Stimulated activated CD4-positive, alpha-beta T cell treated with anti-CD3 and anti-CD28 coated beads, Interleukin-1b, Interleukin-23, amount 100 ng/mL, for 4 hours (primary cell): ENCODE measurements at places on chromosomes 3 and 15.

DNA sequence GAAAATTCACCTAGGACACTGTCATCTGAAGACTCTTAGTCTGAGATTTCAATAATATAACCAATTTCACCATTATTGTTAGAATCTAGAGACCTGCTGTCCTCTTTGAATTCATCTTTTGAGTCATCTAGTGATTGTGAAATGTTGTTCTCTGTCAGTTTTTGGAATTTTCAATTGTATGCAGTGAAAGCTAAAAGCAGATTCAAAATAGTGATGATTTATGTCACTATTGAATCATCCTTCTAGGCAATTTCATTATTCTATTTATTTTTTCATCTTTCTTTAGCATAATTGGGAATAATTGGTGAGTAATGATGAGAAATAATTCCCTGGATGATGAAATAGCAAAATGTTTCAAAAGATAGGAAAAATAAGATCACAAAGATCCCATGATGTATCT lies 101.7 kb upstream of the EIF1B start:
- DNase-seq = no peak

DNA sequence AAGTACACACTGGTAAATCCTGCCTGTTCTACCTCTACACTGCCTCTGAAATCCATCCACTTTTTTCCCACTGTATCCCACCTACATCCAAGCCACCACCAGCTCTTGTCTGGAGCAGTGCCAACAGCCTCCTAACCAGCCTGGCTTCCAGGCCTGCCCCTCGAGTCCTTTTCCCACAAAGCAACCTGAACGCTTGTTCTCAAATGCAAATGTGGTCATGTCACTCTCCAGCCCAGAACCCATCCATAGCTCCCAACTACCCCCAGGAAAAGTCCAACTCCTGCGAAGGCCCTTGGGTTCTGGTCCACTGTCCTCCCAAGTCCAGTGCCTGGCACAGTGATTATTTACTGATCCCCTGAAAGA lies 83.8 kb downstream of the SEMA5B start:
- DNase-seq = no peak

- DNase-seq = no peak
Measured at GRCh38 chr3:112134335-112135124, 1.5 kb upstream of the GCSAM start.

- DNase-seq = peak; percentile 6
Measured at GRCh38 chr3:149771652-149772271, 19.5 kb upstream of the COMMD2 start.

- no peak for DNase-seq
Measured at GRCh38 chr15:52031556-52031955, 12.5 kb downstream of the MAPK6 start.

GRCh38 chr3:58008141-58009025 lies at the start of gene FLNB:
TSS of gene FLNB (plus strand) at chr3:58008422. CDS start at chr3:58008565, 143 bp downstream.
- peak; percentile 70 for DNase-seq

GRCh38 chr3:12097971-12098370 lies 60.7 kb downstream of the TIMP4 start:
- DNase-seq = no peak

DNA sequence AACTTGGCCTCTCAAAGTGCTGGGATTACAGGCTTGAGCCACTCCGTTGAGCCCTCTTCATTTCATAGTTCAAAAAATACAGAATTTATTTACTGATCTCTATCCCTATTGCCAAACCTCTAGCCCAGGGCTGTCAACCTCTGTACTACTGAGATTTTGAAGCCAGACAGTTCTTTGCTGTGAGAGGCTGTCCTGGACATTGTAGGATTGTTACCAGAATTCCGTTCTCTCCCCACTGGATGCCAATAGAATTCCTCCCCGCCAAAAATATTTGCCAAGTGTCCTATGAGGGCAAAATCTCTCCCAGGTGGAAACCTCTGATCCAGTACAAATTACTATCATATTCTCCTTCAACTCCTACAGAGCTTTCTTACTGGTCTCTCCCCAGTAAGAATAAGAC lies 29.6 kb upstream of the ADAMTS9 start:
- no peak for DNase-seq

DNA sequence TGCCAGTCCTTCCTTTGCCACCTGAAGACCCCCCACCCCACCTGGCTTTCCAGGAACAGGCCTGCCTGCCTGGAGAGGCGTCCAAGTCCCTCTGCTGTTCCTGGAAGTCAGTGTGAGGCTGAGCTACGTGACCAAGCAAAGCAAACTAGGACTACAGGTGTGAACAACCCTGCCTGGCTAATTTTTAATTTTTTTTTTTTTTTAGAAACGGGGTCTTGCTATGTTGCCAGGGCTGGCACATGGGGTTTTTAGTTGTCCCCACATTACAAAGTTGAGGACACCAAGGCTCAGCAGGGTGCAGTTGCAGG lies 17.4 kb downstream of the HEMK1 start:
- no peak for DNase-seq

DNA sequence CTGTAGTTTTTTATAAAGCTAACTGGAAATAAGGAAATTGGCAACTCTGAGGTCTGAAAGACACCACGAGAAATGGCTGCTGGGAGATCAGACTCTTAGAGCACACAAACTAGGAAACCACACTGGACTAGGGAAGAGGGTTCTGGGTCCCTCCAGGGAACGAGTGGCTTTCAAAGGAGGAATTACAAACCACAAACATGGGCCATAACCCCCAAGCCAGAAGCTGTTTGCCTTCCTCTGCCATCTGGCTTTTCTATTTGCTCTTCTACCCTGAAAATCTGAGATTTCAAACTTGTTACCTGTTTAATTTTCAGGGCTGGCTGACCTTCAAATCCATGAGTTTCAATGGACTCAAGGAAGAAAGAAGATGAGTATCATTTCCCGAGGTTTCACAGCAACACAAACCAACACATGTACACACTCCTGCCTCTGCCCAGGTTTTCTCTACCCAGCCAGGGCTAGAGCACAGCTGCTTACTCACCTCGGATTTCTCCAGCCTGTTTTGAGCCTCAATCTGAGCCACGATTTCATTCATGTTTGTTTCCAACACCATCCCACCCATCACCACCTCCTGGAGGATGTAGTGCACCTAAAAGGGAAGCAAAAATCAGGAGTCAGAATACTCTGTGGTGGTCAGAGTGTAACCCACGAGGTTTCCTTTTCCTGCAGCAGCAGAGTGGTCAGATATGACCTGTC lies 22.6 kb upstream of the ANPEP start:
- DNase-seq = no peak

DNA sequence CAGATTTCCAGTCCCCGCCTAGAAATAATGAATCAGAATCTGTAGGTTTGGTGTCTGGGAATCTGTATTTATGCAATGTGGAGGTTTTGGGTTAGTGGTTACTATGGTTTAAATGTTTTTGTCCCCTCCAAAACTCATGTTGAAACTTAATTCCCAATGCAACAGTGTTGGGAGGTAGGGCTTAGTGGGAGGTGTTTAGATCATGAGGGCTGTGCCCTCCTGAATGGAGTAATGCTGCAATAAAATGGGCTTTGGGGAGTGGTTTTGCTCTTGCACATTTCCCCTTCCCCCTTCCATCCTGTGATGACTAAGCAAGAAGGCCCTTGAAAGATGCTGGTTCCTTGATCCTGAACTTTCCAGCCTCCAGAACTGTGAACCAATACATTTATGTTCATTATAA lies 9.2 kb upstream of the RFC4 start:
- no peak for DNase-seq

- no peak for DNase-seq
Measured at GRCh38 chr15:51315726-51316125, 22.7 kb downstream of the CYP19A1 start.

GRCh38 chr3:29385046-29385830 lies 104.4 kb downstream of the RBMS3 start:
- no peak for DNase-seq

GRCh38 chr3:5294356-5294755 lies 106.8 kb downstream of the EDEM1 start:
- no peak for DNase-seq

DNA sequence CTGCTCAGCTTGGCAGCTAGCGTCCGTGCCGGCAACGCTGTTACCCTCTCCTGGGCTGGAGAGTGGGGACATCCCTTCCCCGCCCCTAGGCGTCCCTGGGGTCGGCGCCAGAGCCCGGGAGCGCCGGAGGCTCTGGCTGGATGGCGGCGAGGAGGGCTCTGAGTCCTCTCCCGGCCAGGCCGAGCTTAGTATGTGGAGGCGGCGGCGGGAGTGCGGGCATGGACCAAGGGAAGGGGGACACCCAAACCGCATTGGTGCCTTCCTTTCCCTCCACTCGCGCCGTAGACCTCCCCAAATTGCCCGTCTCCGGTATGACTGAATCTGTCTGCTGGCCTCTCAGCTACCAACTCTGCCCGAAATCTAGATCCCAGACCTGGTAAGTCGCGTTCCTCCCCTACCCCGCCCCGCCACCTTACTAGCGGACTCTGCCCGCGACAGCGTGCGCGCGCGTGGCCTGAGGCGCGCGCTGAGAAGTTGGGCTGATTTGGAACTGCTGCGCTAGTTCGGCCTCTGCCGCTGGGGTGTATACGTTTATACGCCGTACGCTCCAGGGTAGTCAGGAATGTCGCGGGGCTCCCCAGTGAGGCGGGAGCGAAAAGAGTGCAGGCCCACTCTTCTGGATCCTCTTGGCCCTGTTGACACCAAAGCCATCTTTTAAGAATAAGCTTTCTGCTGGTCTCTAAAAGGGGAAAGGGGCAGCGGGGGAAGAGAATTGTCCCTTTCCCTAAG lies 12.2 kb downstream of the ZIC1 start:
- DNase-seq = no peak

GRCh38 chr3:132841621-132842020 lies 119.4 kb upstream of the NPHP3 start:
- DNase-seq = no peak

DNA sequence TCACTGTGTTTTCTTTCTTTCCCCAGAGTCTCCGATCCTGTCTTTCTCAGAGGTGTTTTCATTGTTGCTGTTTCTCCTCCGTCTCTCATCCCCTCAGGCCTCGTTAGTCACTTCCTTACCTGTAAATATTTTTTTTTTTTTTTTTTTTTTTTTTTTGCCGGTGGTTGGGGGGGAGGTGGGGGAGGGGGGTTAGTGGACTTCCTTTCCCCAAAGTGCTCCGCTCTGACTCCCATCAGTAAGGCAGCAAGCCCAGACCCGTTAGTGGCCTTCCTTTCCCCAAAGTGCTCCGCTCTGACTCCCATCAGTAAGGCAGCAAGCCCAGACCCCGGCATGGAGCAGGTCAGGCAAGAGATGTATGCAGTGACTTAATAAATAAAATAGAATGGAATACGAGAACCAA lies 97.1 kb upstream of the TNFAIP8L3 start:
- DNase-seq = no peak

- no peak for DNase-seq
Measured at GRCh38 chr3:62122819-62123218, 250.5 kb downstream of the FEZF2 start.

- DNase-seq = no peak
Measured at GRCh38 chr3:71247221-71247957, 336.1 kb downstream of the FOXP1 start.

- no peak for DNase-seq
Measured at GRCh38 chr3:16176391-16177030, 2.0 kb downstream of the GALNT15 start.

DNA sequence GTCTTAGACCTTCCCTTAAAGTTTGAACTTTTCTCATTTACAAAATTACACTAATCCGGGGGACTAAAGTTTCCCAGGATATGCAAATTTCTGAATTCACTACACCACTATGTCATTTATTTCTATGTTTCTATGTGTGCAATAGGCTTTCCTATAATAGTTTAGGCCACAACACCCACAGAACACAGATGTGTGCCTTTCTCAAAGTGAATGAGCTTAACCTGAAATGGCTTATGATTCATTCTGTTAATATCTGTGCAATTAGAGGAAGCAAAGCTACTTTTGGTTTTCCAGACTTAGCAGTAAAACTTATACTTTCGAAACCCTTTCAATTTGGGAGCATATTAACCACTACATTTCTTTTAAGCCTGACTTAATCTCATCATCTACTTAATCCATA lies 748.1 kb downstream of the GBE1 start:
- no peak for DNase-seq

DNA sequence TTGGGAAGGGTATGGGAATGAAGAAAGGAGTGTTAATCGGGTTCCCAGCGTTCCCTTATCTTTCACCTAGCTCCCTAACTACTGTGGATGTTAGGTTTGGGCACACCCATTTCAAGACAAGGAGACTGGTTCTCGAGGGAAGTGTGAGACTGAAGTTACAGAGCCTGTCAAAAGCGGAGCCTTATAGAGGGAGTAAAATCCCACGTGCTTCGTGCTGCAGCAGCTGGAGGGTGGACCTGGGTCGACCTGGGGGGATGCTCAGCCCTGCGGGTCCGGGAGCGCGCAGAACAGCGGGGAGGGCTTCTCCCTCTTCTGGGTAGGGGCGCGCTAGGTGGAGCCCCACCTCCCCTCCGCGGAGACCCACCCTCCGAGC lies 314 bp upstream of the TMED3 start:
- DNase-seq = no peak

DNA sequence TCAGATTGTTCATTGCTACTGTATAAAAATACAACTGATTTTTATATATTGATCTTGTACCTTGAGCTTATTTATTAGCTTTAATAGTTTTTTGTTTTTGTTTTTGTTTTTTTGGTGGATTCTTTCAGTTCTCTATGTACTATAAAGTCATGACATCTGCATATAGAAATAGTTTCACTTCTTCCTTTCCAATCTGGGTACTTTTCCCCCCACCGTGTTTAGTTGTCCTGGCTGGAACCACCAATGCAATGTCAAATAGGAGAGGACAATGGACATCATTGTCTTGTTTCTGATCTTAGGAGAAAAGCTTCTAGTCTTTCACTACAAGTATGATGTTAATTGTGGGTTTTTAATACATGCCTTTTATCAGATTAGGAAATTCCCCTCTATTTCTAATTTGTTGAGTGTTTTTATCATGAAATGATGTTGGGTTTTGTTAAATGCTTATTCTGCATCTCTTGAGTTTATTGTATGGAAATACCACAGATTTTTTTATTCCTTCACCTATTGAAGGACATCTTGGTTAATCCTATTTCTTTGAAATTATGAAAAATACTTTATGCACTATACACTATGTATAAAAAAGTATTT lies 2.8 kb upstream of the XCR1 start:
- DNase-seq = no peak
